Inflammatory macrophage treated with lipopolysaccharide for 4 hours (primary cell): ENCODE measurements at places on chromosomes 1 and 21.

- peak; percentile 83 for DNase-seq
Measured at GRCh38 chr1:232589812-232590743, 39.9 kb downstream of the SIPA1L2 start.

DNA sequence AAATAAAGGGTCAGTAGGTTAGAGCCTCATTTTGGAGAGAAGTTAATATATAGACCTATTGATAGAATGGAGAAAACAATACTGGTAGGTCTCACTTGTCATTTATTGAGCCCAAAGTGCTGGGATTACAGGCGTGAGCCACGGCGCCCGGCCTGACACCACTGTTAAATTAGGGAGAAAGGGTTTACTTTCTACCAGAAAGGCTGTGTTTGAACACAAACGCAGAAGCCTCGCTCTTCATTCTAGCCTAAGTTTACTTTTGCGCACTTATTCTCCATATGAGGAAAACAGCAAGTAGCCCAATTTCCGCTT, 710 bp upstream of the PRPF3 start:
- DNase-seq: peak; percentile 15

DNA sequence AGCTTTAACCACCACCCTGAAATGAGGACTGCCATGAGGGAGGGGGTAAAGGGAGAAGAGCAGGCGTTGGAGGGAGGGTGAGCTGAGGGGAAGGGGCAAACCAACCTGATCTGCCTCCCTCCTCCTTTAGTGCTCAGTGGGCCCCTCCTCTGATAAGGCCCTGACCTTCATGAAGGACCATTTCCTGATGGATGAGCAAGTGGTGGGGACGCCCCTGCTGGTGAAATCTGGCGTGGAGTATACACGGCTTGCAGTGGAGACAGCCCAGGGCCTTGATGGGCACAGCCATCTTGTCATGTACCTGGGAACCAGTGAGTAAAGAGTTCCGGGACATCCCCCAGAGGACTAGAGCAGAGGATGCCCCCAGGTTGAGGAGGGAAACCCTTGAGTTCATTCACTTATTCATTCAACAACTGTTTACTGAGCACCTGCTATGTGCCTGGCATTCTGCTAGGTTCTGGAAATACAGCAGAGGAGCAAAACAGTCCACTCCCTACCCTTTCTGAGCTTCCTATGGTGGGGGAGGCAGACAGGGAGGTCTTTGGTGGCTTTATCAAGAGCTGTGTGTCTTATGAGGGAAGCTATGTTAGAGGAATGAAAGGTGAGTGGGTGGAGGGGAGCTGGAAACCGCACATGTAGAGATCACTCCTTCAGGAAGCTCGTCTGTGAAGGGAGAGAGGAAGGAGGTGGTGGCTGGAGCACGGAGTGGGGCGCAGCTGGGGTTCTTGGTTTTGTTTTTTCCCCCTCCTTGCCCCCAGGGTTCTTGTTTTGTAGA, 19.5 kb downstream of the SEMA4A start:
- DNase-seq: no peak

DNA sequence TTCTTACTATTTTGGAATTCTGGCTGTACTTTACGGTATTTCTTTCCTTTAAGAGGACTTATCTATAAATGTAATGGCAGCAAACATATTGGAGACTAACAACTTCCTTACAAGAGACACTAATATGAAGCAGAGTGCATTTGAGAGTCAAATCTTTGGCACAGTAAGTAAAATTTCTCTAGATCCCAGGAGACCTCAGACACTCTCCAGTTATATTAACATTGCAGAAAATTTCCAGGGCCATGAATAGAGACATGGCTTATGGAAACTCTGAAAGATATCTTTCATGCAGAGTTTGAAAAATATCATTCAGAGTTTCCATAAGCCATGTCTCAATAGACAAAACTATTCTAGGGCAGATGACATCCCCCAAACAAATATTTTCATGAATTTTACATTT, 51.2 kb downstream of the IL23R start:
- no peak for DNase-seq

- DNase-seq: no peak
Measured at GRCh38 chr1:201597551-201598230, 58.8 kb downstream of the NAV1 start.

DNA sequence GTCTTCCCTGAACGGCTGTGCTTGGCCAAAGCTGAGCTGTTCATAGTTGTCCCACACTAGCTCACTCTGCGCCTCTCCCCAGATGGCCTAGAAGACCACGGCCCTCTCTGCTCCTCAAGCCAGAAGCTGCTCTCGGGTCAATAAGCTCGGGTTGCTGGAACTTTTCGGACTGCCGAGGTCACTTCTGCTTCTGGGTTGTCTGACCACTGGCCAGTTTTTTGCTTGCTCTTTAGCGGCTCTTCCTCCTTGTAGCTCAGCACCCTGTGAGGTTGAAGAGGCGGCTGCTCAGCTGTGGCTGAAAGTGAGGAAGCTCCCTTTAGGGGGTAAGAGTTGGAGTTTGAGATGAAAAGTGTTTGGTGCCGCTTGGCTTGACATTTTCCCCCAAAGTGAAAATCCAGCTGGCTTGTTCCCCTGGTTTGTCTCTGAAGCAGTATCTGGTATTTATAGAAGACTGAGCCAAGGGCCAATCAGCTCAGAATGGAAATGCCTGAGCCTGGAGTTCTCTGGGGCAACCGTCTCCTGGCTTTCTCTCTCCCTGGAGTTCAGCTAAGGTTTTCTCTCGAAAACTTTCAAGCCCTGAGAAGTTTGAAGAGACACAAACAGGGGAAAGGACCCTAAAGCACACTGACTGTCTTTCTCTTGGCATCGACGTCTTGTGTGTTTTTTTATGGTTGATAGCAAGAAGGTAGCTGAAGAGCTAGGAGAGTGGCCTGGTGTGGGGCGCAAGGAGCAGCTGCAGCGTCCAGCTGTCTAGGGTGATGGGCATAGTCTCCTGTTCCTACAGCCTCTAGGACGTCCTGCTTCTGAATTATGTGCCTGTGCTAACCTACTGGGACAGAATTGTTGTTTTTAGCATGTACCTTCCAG, 72.0 kb downstream of the SYT6 start:
- DNase-seq: peak; percentile 65

DNA sequence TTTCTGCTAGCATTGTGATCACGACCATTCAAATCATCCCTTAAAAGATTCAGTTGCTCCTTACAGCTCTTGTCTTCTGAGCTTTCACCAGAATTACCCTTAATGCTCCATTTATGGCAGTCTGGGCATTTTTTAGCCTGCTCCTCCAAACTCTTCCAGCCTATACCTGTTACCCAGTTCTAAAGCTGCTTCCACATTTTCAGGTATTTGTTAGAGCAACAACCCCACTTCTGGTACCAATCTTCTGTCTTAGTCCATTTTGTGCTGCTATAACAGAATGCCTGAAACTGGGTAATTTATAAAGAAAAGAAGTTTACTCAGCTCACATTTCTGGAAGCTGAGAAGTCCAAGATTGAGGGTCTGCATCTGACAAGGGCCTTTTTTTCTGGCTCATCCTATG, 17.2 kb downstream of the MYBPH start:
- DNase-seq: no peak

GRCh38 chr1:199862047-199862446, 165.5 kb upstream of the NR5A2 start:
- no peak for DNase-seq

GRCh38 chr1:231170875-231171274, 9.0 kb downstream of the TRIM67 start:
- no peak for DNase-seq

DNA sequence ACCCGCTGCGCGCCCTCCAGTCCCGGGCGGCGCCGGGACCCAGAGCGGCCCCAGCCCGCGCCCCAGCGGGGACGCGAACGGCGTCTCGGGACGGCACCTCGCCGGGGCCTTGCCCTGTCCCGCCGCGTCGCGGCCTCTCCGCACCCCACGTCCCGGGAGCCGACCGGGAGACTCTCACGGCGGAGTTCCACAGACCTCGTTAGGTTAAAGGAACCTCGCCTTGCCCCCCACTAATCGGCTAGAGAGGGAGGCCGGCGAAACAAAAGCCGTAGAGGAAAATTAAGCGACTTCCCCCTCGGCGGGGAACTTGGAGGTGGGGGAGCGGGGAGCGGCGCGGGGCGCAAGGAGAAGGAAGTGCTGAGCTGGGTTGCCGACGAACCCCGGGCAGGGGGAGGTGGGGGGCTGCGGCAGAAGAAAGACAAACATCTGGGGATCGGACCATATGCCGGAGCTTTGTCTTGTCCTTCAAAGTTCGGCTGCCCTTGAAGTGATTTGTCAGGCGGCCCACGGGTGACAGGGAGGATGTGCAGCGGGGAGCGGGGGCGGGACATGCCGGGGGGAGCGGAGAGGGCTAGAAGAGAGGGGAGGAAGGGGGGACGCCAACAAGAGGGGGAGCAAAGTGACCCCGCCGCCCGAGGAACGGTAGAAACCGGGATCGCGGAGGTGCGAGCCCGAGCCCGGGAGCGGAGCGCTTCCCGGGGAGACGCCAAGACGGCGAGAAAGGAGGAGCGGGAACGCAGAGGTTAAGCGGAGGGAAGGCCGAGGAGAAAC, 120.0 kb upstream of the RRP15 start:
- DNase-seq: no peak

DNA sequence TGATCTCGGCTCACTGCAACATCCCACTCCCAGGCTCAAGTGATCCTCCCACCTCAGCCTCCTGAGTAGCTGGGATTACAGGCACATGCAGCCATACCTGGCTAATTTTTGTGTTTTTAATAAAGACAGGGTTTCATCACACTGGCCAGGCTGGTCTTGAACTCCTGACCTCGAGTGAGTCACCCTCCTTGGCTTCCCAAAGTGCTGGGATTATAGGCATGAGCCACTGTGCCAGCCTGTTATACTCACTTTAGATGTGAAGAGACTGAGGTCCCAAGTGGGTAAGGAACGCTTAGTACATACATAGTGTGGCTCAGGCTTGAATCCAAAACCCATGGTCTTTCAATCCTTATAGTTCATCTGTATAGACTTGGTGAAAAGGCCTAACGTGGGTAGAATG, 63.7 kb upstream of the EPS8L3 start:
- no peak for DNase-seq

DNA sequence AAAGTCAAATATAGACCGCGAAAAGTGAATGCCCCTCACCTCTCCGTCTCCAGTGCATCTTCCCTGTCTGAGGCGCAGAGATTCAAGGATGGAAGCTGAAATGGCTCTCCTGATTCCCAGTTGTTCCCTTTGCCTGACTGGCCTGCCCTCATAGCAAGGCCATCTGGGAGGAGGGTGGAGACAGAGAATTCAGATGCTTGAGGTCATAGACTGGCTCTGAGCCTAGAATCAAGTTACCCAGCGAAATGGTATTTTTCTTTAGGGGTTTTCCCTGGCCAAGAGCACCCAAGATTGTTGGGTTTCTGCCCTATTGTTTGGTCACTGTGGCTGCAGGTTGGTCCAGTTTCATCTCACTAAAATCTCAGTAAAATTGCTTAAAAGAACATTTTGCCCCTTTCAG, 7.2 kb downstream of the METTL13 start:
- no peak for DNase-seq

GRCh38 chr1:1985375-1986050, 18.1 kb downstream of the CFAP74 start:
- no peak for DNase-seq

- no peak for DNase-seq
Measured at GRCh38 chr1:31745946-31746670, 18.0 kb downstream of the ADGRB2 start.

GRCh38 chr1:1422465-1423244, 1.6 kb upstream of the ANKRD65 start:
- DNase-seq: no peak

GRCh38 chr21:42198929-42199867, 19.7 kb upstream of the ABCG1 start:
- peak; percentile 96 for DNase-seq

GRCh38 chr1:159532922-159533321, 2.9 kb downstream of the OR10J5 start:
- no peak for DNase-seq

- no peak for DNase-seq
Measured at GRCh38 chr1:57615956-57616355, 192.1 kb upstream of the DAB1 start.

DNA sequence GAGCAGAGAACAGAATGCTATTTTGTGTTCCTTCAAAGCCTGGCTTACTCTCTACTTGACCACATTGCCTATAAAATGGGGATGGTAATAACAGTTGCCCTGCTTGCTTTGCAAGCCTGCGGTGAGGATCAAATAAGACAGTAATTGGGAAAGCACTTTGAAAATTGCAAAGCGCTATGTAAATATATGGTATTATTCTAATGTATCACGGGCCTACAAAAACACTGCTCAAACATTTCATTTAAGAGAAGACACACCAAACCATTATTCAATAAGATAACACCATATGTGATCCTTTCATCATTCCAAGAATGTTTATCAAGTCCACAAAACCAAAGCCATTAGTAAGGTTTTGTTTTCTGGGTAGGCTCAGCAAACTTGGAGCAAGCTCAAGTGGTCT, 208.4 kb downstream of the ROR1 start:
- DNase-seq: no peak

GRCh38 chr1:201145132-201145531, 9.1 kb downstream of the TMEM9 start:
- DNase-seq: no peak

GRCh38 chr1:217917281-217917887, 286.2 kb downstream of the SPATA17 start:
- no peak for DNase-seq

GRCh38 chr1:12472798-12473551, 145.0 kb downstream of the DHRS3 start:
- peak; percentile 35 for DNase-seq

GRCh38 chr1:222994511-222995235, 148.4 kb downstream of the TLR5 start:
- DNase-seq: no peak

GRCh38 chr21:36640174-36640720, 58.7 kb upstream of the SIM2 start:
- DNase-seq: no peak

DNA sequence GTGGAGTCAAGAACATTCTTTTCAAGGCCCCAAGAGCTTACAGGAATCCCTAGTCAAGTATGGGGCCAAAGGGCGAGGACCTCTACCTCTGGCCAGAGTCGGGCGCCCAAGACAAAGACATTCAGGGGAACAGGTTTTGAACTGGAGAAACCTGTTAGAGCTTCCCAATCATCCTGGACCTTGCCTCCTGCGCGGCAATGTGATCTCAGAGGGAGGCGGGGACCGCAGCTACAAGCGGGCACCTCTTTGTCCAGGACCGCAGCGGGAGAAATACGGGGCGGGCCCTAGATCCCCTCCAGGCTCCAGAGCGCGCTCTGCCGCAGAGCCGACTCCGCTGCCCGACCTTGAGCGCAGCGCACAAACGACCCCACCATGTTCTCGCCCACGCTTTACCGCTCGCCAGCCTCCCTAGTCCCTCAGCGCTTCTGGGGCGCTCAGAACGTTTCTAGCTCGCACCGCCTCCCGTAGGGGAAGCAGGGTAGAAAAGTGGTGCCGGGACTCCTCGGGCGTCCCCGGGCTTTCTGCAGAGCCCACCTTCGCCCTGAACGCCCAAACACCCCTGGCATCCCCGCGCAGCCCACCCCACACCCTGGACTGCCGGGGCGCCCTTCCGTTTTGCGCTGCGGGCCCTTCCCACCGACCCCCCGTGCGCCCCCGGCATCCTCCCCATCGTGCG, 28.1 kb downstream of the RABIF start:
- peak; percentile 25 for DNase-seq
